ENCODE measurements at places on chromosomes 1 and 21.

- no peak for DNase-seq
These were observed 33.2 kb downstream of the HSD3B2 start for GRCh38 chr1:119448127-119448511.

DNA sequence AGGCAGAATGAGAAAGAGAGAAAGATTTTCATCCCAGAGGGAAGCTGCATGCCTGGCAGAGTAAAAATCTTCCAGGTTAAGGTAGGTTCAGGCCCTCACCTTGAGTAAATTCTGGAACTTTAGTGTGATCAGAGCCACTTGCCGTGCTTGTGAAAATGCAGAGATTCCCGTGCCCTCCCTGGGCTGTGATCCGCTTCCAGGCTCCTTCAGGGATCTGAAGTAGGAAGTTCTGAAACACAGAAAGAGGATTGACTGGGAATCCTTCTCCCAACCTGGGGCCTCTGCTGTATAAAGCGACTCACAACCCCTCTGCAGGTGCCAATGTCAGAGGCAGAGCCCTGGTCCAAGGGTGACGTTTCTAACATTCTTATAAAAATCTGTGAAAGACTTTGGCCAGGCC lies 26.6 kb downstream of the NUAK2 start:
- no peak for DNase-seq

GRCh38 chr1:88647749-88648415 lies 36.2 kb upstream of the PKN2 start:
- no peak for DNase-seq

DNA sequence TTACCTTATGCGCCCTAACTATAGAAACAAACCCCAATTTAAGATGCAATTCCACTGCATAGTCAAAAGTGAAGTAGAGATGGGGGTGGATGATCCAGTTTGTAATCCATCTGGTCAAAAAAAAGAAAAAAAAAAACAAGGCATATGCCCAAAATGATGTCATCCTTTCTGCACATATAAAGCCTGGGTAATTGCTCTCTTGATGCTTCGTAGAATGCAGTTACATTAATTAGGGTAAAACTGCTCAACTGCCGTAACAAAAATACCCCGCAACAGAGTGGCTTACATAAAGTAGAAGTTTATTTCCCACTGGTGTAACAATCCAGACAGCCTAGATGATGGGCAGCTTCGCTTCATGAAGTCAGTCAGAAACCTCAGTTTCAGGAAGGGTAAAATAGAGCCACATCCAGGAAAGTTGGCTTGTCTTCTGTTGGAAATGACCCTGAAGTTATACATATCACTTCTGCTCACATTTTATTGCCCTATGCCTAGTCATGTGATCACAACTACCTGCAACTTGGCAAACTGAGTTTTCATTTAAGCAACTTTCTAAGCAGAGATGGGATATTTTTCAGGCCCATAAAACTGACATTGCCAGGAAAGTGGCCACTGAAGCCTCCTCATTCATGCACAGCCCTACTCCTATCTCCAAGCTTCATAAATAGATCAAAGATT lies 221.7 kb downstream of the C1orf94 start:
- DNase-seq, result no peak

DNA sequence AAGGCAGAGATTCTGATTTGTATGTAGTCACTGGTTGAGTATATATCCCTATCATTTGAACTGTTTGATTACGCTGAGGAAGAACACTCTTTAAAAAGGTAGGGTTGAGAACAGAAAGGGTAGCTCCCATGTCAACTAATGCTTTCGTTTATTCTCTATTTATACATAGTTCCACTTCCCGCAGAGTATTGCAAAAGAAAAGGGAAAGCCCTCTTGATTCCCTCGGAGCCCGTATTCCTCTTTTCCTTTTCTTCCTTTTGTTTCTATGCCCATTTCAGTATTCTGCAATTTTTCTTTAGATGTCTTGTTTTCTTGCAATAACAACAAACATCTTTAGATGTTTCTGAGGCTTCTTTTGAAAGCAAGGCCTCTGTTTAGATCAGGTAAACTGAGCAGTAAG lies 78.2 kb downstream of the DNTTIP2 start:
- DNase-seq, result no peak

DNA sequence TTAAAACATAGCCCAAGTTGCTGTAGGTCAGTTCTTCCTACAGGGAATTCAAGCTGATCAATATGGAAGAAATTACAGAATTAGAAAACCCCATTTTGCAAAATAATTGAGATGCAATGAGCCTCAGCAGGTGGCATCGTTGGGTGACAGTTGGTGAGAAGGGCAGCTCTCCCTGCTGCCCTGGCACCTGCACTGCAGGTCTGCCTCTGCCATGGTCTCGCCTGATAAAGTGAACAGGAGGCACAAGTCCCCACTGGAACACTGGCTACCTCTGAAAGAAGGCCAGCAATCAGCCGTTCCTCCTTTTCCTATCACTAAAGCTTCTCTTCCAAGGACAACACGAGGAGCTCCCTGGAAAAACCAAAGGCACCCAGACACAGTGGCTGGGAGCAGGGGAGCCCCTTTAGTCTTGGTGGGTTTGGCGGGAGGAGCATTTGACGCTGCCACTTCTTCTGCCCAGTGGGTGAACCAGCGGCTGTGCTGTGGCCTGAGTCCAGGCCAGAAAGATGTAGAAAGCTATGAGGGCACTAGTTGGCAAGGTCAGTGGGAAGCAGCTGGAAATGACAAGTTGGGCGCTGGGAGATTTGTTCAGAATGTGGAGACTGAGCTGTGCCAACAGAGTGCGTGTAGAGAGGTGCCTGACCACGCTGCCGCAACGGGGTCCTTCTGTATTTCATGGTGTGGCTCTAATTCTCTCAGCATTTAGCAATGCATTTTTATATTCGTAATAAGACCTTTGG lies 93.1 kb downstream of the RIPK4 start:
- no peak for DNase-seq

DNA sequence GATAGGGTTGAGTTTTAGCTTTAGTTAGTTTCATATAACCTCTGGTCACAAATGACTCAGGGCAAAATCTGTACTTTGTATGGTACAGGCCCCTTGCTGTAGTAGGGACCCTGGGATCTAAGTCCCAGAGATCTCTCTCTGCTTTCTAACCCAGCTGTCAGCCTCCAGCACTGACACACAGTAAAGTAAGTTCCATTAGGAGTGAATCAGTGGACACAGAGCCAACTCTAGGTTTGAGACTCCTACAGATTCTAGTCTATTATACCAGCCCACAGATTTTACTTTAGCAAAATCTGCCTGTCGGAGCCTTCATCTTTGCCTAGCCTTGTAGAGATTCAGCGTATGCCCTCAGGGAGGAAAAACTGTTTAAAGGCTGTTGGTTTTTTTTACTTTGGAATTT lies 52.5 kb downstream of the ANGPTL1 start:
- no peak for DNase-seq

GRCh38 chr1:966135-966703 lies at the start of gene PLEKHN1:
TSS of gene PLEKHN1 (plus strand) at chr1:966482. CDS start at chr1:966532, 50 bp downstream.
- no peak for DNase-seq

GRCh38 chr1:92975551-92976232 lies 14.4 kb upstream of the DIPK1A start:
- DNase-seq, result no peak

DNA sequence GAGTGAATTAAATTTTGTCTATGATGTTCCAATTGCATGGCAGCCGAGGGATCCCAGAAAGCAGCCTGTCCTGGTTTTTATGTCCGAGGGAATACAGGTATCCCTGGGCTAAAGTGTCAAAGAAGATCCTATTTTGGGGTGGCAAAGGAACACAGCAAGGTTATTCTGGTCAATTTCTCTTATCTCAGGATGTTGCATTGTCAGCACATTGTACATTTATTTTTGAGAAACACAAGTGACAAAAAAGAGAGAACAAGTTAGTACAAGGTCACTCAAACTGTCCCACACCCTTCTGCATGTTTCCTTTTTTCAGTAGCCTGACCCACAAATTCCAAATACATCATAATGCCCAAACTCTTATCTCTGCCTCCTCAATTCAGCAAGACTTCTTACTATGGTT lies 17.7 kb downstream of the RGS18 start:
- no peak for DNase-seq

DNA sequence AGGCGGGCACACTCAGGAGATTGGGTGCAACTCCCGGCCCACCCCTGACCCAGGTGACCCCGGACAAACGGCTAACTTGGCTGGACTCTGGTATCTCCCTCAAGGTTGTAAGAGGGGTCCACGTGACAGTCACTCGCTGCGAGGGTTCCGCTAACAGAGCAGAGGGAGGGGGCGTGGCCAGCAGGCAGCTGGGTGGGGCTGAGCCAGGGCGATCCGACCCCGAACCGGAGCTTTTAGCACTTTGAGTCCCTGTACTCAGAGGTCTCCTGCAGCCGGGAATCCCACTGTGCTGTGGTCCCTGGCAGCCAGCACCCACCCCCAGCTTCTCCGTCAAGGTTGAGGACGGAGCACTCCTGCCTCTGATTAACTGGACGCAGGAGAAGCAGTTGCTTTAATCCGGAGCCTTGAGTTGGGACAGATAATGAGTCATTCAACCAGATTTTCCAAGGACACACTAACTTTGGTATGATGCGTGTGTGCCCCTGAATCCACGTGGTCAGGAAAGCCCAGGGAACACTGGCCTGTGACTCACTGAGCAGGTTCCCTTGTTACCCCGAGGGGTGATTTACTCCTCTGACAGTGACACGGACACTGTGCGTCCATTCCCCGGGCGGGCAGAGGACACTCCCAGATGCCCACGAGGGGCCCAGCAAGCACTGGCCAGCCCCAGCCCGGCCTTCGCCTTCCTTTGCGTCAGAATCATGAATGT lies 16.8 kb downstream of the TRPM2 start:
- DNase-seq, result no peak

DNA sequence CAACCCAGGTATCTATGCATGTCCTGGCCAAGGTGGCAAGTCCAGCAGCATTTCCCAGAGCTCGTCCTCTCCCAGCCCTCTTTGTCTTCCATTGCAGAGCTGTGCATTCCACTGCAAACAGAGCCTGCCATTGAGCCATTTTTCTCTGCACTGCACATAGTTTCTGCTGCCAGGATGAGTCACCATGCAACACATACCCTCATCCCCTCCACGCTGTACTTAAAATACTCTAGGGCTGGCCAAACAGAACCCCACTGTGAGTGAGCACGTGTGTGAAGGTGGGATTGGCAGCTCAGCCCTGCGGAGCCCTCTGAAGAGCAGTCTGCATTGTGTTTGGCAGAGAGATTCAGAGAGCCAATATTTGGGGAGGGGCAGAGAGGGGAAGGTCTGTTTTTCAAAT lies 3.9 kb upstream of the ATP1B1 start:
- DNase-seq, result peak; percentile 40

- no peak for DNase-seq
These were observed 50.4 kb downstream of the GLIS1 start for GRCh38 chr1:53688381-53689102.

DNA sequence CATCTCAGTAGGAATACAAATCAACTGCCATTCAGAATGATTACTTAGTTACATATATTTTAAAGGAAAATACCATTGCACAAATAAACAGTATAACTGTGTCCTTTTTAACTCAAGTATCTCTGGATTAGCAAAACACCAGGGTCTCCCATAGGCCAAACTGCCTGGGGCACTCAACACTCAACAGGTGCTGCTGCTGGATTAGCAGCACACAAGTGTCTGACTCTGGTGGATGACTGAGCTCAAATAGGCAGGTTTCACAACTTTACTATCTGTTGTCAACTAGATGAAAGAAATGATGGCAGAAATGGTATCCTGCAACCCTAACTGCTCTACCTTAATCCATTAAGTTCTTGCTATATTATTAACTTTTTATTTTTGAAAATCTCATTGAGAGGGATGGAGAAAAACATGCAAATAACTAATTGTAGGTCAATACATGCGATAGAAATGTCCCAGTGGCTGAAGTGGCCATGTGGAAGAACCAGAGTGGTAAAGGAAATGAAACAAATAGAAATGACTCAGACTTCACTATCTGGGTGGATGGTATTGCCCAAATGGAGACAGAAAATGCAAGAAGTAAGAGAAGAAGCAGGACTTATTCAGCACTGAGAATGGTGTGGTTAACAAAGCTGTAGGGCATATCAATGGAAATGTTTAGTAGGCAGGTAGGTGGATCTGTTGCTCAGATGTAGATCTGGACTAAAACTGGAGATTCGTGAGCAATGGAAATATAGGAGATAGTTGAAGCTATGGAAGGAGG lies 90.8 kb upstream of the CCDC190 start:
- no peak for DNase-seq

DNA sequence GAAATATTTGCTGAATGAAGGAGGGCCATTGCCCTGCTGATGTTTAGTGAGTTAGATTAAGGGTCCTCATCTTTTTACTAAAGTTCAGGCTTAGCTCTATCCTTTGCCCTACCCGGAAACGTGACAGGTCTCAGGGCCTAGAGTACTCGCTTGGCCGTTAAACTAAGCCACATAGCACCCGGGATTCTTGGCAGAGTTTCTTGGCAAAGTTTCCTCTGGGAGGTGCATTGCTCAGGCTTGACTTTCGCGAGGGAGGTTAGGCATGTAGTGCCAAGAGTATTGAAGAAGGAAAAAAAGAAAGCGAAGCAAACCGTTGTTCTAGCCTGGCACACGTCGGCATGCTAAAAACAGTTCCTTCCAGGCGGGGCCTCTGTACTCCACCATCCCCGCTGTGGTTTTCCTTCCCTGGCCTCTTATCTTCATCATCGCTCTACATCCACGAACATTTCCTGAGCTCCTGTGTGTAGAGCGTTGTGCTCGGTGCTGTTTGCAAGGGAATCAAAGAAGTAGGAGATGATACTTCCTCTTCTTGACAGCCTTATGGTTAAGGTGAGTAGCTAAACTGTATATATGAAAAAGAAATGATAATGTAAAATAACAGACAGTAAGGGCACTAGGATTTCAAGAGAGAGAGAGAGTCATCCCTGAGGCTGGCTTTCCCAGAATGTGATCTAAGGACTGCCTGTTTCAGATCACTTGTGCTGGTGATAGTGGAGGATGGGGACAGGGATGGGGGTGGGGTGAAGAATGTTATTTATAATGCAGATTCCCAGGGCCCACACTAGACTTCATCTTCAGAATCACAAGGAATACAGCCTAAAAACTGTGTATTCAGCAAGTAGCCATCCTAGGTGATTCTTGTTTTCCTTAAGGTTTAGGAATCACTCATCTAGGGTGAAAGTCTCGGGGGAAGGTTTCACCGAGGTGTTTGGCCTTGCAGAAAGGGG lies 18.8 kb downstream of the RNF220 start:
- no peak for DNase-seq

- DNase-seq, result no peak
These were observed 6.2 kb downstream of the MED8 start for GRCh38 chr1:43383449-43383848.

- DNase-seq, result no peak
These were observed 56.7 kb downstream of the H3-3A start for GRCh38 chr1:226119169-226119568.

DNA sequence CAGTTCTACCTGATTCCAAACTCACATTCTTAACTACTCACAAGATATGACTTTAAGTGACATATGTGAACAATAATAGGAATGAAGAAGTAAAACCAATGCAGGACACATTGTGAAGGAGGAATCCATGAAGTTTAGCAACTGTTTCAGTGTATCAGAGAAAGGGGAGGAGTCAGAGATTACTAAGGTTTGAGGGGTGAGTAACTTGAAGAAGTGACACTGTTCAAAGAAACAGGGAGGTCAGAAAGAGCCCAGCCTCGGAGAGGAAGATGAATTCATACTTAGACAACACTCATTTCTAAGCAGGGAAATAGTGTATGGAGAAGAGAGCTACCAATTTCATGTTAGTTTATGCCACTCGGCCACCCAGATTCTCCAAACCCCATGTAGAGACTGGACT lies 28.2 kb upstream of the RPF1 start:
- no peak for DNase-seq
